ENCODE measurements at places on chromosomes 2 and 18.

DNA sequence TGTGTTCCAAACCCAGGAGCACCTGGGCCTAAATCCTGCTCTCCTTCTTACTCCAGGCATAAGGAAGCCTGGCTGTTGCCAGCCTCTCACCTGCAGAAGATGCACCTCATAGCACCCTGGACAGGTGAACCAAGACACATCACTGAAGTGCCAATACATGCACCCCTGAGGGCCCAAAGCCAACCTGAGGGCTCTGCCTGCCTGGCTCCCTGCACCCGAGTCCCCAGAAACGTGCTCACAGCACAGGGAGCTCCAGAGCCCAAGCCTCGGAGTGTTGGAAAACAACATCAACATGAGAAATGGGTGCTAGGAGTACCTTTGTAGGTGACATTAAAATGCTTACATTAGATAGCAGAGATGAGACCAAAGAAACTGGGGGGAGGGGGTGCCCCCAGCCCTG lies 96.3 kb upstream of the RAB6C start:
- no peak for DNase-seq

GRCh38 chr2:7013471-7014160 lies 96.4 kb downstream of the RNF144A start:
- no peak for DNase-seq

DNA sequence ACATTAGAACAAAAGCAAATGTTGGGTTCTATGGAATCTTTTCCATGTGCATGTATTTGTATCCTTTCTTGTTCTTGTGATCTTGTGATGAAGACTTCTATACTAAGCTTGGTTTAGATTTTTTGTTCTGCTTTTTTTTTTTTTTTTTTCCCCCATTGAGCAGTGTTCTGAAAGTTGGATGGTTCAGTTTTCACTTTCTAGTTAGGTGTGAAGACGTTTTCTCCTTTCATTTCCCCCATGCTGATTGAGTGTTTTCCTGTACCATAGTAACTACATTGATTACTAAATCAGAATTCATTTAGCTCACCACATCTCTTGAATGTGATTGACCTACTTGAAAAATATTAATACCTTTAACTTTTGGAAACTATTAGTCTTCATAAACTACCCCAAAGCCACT lies 34.1 kb downstream of the NOP58 start:
- DNase-seq = no peak

- DNase-seq = peak; percentile 17
These were observed 17.5 kb downstream of the SERTAD2 start for GRCh38 chr2:64635976-64636911.

GRCh38 chr2:16271231-16271896 lies 331.0 kb downstream of the MYCN start:
- no peak for DNase-seq

- DNase-seq = no peak
These were observed 850.6 kb upstream of the ACVR2A start for GRCh38 chr2:146994246-146994645.

DNA sequence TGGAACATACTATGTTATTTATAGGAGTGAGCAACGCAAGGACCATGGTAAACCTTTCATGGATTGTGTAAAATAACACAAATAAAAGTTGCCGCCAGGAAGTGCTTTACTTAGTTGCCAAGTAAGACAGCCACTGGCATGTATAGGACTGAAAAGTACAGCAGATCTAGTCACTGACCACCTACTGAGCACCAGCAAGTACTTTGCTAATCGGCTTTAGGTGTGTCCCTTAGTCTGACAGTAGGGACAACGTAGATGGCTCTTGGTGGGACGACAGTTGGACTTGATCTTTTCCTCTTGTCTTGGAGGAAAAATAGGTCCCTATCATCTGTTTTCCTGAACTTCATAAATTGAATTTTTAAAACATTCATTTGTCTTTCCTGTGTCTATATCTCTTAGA lies 13.6 kb upstream of the CXXC1 start:
- DNase-seq = no peak

- peak; percentile 33 for DNase-seq
These were observed 1795.7 kb upstream of the PIK3C3 start for GRCh38 chr18:40159141-40160017.

DNA sequence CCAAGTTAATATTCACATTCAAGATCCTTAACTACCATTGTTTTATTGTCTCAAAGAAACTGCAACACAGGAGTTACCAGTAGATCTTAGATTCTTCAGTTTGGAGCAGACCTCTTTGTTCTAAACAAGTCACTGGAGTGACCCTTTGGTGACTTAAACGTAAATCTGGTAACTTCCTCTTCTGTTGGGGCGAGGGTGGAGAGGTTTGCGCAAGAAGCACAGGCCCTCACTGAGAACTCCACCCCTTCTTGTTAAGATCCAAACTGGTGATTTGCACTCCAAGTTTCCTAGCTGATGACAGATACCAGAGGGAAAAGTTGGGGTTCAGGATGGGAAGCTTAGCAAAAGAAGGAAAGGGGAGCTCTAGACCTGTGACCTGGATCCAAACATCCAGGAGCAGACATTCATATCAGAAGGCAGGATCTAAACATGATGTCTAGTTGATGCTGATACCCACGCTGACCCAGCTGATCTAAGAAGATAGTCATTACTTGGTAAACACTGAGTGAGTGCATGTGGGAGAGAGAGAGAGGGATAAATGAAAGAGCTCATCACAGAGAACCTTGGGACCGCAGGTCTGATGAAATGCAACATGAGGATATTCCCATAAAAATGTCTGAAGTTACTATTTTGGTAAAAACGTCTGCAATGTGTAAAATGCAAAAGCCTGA lies 256.0 kb downstream of the CDH20 start:
- no peak for DNase-seq

- no peak for DNase-seq
These were observed 240.7 kb downstream of the TGIF1 start for GRCh38 chr18:3690764-3691066.

DNA sequence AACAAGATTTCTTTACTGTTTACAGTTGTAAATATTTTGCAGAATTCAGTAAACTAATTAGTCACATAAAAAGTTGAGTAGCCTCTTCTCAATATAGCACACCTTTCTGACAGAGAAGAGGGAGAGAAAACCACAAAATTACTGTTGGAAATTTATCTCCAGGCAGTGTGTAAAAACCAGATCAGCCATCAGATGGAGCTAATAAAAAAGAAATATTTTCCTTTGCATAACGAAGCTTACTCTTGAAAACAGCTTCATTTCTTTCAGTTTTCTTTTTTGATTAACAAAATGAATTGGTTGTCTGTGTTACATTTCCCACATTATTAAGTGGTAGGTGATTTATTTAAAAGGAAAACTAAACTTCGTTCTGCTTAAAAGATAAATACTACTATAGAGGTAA lies 259.3 kb upstream of the KCNJ3 start:
- no peak for DNase-seq

GRCh38 chr18:11529081-11529480 lies 80.3 kb upstream of the SLC35G4 start:
- DNase-seq = no peak

DNA sequence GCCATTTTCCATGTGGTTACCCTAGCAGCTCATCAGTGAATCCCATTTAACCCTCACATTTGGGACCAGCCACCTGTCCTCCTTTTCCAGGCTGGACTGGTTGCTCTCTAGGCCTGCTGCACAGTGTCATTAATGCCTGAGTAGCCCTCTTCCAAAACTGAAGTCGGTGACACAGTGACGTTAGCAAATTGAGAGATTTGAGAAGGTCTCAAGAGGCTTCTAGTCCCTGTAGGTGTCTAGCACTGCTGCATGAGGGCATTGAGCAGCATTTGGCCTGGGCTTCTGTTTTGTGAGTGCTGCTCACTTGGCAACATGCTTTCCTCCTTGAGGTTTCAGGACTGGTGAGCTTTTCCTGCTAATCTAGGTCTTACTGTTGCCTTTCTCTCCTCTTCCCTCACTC lies 36.7 kb downstream of the PKP4 start:
- DNase-seq = no peak

- no peak for DNase-seq
These were observed 152.4 kb downstream of the OSR1 start for GRCh38 chr2:19205983-19206533.

DNA sequence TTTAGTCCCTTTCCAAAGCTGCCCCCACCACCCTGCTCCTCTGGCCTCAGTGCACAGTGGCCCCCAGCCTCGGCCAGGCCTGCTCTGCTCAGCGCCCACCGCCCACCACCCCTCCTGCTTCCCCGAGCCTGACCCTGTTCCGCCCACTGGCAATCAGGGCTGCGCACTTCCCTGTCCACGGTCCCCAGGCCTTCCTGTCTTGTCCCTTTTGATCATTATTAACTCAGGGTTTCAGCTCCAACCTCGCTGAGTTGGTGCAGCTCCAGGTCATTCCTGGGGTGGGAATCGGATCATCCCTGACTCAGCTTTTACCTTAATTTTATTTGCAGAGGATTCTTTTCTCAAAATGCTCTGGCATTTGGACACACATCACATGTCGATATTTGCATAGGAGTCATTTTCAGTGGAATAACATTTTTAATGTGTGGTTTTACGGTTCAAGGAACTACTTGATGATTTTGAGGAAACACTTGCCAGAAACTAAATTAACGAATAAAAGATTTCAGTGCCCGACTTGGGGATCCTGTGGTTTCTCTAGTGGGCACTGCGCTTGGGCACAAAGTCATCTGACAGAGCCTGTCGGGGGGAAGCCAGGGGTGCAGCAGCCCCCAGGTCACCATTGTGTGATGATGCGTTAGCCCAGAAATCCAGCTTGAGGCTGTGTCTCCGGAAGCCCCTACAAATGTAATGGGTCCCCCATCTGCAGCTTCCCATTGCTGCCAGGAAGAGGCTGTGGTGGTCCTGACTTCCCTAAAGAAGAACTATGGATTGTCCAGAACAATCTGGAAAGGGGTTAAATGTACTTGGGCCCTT lies 1.0 kb upstream of the ESPNL start:
- DNase-seq = no peak

DNA sequence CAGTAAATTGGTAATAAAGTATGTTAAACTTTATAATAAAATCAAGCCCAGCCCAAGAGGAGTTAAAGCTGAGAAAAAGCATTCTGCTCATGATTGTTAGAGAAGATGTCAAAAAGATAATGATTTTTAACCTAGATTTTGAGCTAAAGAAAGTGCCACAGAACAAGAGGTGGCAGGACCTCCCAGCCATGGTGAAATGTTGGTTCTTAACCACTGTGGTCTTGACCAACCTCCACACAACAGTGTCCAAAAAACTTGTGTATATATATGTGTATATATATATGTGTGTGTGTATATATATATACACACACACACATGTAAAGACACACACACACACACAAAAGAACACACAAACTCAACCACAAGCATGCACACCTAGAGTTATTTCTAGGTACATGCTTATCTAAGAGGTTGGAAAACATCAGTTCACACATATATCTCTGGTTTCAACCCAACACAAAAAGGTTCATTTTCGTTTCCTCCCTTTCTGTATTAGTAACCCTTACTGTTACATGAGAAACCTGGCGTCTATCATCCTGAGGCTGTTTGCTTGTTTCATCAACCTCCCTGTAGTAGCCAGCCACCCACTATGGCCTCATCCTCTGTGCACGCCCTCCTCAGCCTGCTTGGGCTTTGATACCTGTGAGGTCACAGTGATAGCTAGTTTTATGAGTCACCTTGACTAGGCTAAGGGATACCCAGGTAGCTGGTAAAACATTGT lies 631.8 kb upstream of the ID2 start:
- no peak for DNase-seq

DNA sequence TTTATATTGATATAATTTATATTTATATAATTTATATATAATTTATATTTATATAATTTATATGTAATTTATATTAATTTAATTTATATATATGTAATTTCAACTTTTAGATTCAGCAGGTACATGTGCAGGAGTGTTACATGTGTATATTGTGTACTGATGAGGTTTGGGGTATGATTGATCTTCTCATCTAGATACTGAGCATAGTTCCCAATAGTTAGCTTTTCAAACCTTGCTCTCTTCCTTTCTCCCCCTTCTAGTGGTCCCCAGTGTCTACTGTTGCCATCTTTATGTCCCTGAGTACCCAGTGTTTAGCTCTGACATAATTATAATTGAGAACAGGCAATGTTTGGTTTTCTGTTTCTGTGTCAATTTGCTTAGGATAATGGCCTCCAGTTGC lies 1335.3 kb upstream of the CDH2 start:
- DNase-seq = no peak

- no peak for DNase-seq
These were observed 202.9 kb upstream of the HDAC4 start for GRCh38 chr2:239603411-239604356.

GRCh38 chr2:219701847-219702634 lies 74.6 kb downstream of the SLC4A3 start:
- no peak for DNase-seq

DNA sequence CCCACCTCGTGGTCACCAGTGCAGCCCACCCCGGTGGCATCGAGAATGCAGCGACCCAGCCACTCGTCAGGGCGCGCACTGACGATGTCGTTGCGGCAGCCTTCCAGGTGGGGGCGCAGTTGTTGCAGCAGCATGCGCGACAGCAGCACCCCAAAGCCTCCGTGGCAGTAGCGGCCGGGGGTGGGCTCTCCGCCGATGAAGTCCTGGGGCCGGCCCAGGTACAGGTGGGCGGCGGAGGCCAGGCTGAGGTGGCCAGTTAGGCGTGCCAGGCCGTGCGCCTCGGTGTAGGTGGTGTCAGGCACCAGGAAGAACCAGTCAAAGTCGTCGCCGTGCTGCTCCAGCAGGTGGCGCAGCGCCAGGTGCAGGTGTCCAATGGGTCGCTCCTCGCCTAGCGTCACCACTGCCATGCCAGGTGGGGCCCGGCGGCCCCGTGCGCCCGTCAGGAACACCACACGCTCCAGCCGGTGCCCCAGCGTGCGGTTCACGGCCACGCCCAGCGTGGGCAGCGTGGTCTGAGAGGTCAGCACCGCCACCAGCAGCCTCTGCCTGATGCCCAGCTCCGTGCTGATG lies 1.9 kb downstream of the CHPF start:
- peak; percentile 52 for DNase-seq

DNA sequence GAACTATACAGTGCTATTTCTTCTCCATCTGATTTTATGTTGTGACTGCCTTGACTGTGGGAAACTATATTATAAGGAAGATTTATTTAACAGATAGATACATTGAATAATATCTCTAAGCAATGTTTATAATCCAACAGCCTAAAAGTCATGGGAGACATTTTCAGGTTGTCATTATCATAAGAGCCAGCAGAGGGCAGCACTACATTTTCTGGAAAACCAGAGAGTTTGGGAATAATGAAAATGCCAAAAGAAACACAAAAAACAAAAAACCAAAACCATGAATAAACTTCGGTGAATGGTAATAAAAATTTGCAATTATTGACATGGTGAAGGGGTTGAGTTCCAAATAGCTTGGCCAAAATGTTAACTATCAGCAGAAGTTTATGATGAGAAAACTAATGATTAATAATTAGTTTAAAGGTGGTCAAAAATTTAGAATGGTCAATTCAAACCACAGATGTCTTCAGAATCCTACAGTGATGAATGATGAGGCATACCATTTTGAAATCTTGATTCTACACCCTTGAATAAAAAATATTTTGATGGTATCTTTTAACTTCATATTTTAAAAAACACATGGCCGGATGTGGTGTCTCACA lies 4.7 kb downstream of the EEF1B2 start:
- DNase-seq = peak; percentile 51

DNA sequence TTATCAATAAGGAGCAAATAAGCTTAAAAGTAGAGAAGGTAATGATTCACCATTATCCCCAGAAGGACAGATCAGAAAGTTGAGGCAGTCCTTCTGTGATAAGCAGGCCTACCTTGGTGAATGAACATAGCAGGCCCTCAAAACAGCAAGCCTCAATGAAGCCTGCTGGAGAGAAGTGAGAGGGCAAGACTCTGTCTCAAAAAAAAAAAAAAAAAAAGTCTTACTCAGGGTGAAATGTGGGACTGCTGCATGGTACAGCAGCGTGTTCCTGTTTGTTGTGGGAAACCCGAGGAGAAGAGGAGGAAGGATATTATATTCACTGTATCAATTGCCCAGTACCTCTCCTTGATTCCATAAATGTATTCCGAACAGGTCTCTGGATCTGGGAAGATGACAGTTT lies 8.7 kb upstream of the HAT1 start:
- DNase-seq = no peak

Measured in kidney capillary endothelial cell (primary cell).